Lower leg skin (tissue), 4 donors: ENCODE measurements at places on chromosomes 5 and 9.

- DNase-seq = peak; percentile 16
These were observed 39.6 kb upstream of the TRIM36 start for GRCh38 chr5:115209279-115209678.

GRCh38 chr5:60497706-60498500 lies 202.1 kb downstream of the DEPDC1B start:
- DNase-seq = no peak

GRCh38 chr5:2142456-2142954 lies 259.8 kb upstream of the IRX4 start:
- no peak for DNase-seq

DNA sequence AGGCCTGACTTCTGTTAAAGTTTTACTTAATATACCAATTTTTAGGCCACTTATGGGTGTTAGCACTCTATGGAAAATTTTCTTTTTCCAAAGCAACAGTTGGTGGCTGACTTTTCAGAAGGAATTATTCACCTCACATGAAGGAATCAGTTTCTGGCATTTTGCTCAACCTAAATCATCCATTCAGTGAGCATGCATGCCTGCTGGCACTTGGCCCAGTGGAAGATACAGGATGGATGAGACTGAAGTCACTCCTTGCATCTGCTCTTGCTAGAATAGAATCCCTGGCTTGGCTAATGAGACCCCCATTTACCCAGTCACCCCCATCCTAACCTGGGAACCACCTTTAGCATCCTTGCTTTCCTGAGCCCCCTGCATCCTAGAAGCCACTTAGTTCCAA lies 131.7 kb downstream of the WDR41 start:
- DNase-seq = no peak

DNA sequence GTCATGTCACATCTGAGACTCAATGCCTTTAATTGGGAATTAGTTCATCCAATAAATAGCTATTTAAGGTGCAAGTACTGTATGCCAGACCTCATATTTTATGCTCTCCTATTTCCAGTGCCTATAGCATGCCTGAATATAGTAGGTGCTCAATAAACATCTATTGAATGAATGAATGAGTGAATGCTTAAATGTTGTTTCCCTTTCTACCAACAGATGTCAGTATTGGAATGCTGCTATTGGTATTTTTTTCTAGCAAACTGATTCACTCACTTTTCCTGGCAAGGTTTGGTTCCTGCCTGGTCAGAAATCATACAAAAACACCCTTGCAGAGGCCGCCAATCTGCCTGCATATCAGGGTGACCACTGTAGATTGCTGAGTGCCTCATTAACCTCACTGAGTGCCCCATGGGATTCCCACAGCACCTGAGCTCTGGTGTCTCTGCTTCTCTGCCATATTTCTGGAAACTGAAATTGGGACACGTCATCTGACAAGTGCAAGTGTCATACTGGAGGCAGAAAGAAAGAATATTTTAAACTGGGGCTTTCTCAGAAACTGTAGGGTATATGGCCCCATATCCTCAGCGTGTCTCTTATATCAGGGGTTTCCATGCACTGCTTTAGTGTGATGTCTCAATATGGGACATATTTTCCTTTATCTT lies 359.7 kb downstream of the TRIM32 start:
- DNase-seq = no peak

GRCh38 chr5:75509546-75509945 lies 1.9 kb downstream of the CERT1 start:
- no peak for DNase-seq

- DNase-seq = no peak
These were observed 60.5 kb downstream of the BAAT start for GRCh38 chr9:101324245-101324804.

GRCh38 chr5:36422952-36423351 lies 121.2 kb upstream of the RANBP3L start:
- DNase-seq = no peak

- DNase-seq = no peak
These were observed 181.3 kb downstream of the ESM1 start for GRCh38 chr5:54804086-54804485.
